Activated CD8-positive, alpha-beta memory T cell treated with anti-CD3 and anti-CD28 coated beads, Interleukin-2, amount 50 U/mL, for 48 hours (primary cell): ENCODE measurements at places on chromosomes 1 and 21.

- no peak for DNase-seq
Observed at GRCh38 chr21:16594191-16594590, 864.4 kb downstream of the USP25 start.

DNA sequence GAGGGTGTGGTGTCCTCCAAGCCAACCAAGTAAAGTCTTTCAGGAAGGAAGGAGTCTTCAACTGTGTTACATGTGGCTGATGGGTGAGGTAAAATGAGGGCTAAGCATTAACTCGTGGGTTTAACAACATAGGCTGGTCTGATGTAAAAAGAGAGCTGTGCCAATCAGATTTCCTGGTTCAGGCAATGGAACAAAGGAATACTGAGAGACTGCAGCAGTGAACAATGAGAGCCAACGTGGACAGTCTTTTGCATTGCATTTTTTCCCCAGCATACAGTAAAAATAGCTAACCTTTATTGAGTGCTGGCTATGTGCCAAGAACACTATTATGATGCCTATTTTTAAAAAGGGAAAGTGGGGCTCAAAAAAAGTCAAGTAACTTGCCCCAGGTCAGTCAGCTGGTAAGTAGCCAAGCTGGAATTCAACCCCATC lies 31.1 kb downstream of the DLGAP3 start:
- DNase-seq: no peak

DNA sequence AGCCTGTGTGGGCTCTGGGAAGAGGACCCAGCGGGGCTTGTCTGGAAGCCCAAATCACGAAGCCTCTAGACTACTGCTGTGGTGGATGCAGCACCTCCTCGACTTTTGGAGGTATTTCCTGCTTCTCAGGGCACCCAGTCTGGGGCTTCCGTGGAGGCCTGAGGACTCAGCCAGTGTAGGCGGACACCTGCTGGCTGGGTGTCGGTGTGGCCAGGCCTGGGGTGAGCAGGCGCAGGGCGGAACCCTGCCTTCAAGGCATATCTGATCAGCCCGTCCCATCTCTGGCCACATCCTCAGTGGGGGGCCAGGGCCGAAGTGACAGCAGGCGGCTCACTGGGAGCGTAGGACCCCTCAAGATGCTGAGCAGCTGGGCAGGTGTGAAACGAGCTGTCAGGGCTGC lies 6.9 kb downstream of the PLCH2 start:
- DNase-seq: no peak

DNA sequence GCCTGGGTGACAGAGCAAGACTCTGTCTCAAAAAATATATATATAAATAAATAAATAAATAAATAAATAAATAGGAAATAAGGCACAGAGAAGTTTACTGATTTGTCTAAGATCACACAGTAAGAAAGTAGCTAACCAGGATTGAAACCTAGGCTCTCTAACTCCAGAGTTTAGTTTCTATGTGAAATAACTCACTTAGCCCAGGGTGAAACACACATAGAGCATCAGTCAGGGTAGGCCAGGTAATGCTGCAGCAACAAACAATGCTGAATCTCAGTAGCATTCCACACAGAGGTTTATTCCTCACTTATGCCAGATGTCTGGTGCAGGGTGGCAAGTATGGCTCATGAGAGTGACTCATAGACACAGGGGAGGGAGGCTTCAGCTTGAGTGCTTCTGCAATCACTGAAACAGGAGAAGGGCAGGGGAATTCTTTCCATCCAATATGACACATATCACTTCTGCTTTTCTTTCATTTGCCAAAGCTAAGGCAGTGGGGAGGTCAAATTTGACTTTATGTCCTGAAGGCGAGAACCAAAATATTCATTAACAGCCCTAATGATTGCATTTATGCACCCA lies 37.1 kb upstream of the KANK4 start:
- no peak for DNase-seq

DNA sequence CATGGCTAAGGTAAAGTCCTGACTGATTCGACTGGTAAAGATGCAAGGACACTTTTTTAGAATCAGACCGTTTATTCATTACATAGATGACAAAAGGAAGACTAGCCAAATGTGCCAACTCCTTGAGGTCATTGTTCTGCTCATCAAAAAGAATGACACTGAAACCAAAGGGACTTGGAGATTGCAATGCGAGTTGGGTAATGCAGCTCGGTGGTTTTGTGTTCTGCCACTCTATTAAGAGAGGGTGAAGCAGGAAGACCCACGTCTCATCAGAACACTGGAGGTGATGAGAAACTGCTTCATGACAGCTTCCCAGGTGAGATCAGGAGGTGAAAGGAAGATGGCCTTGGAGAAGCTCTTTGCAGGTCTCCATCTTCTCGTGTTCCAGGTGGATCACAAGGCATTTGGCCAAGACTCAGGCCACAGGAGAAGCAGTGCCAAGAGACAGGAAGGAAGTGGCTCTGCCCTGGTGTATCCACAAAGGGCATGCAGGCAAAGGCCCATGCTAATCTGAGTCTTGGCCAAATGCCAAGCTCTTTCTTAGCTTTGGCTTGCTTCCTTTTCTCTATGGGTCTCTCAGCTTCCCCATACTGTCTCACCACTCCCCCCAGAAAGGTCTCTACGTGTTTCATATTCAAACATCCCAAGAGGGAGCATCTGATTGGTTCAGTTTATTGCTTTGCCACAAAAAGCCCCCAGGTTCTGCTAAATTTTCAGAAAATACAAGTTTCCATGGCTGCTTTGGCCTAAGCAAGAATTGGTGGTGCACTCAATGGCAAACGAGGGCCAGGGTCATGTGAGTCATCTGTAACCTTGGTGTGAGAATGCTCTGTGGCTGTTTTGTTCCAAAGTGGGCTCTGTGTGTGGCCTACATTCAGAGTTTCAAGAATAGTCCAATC lies 5.7 kb upstream of the CCT8 start:
- no peak for DNase-seq

GRCh38 chr1:54542120-54542961 lies 5.7 kb upstream of the ACOT11 start:
- DNase-seq: peak; percentile 81

GRCh38 chr1:14824314-14824915 lies 225.9 kb downstream of the KAZN start:
- DNase-seq: no peak

- no peak for DNase-seq
Observed at GRCh38 chr1:87592156-87592555, 263.5 kb downstream of the LMO4 start.

DNA sequence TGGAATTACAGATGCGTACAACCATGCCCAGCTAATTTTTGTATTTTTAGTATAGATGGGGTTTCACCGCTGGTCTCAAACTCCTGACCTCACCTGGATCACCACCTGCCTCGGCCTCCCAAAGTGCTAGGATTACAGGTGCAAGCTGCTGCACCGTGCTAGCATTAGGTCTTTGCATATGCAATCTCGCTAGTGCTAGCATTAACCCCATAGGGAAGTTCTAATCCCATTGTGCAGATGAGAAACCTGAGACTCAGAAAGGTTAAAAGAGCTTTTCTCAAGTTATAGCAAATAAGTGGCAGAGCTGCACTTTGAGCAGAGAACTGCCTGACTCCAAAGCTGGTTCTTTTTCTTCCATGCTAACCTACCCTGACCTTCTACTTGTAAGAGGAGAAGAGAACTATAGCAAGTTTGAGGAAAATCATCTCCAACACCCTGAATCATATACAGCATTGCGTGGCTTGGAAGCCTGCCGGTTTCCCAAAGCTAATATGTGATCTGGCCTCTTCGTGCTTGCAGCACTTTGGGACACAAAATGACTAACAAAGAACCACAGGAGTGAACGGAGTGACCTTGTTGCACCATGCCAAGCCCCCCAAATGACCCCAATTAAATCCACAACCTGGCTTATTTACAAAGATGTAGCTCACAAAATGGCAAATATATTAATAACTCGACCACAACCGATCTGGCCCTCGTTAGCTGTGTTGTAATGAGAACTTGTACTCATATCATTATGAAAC lies 185.1 kb downstream of the TM2D1 start:
- DNase-seq: no peak

DNA sequence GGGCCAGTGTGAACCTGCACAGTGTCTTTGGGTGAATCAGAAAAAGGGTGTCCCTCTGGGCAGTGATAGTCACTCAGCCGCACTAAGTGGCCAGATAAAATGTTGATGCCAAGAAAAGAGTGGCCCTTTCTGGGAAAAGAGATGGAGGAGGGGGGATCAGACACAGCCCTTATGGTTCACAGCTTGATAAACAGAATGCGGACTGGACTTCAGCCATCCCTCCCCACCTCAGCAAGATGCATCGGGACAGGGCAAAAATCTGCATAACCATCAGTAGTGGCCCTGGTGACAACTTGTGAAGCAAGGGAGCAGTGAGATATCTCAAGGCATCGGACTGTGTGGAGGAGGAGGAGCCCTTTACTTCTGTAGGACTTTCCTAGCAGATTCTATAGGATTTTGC lies 353.8 kb upstream of the PLXNA2 start:
- DNase-seq: no peak

DNA sequence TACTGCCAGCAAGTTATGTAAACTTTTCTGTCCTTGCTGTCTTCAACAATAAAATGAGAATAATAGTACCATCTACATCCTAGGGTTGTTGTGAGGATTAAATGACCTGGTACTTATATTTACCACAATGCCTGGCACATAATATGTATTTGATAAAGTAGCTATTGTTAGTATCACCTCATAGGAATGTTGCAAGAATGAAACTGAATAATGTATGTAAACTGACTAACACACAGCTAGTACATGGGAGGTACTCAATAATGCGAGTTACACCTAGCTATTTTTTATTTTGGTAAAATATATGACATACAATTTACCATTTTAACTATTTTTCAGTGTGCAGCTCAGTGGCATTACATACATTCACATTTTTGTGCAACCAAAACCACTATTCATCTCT lies 169.0 kb upstream of the C8B start:
- DNase-seq: no peak

- no peak for DNase-seq
Observed at GRCh38 chr21:42366292-42367010, at the start of gene TFF1. TSS of gene TFF1 (minus strand) at chr21:42366535. CDS start at chr21:42366495, 40 bp downstream.

DNA sequence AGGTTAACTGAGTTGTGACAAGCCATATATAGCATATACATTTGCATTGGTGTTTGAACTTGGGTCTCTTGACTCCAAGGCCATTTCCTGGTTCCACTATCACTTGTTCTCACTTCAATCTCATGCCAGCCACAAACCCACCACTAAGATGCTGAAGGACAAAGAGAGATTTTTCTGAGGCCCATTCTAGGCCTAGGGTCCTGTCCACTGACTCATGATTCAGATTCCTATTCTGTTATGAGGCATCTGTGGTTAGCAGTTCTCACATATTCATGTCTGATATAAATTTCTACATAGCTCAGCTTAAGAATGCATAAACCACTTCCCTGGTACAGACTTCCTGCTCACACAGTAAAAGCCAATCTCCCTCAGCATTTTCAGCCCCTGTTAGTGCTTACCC lies 326.1 kb upstream of the BEND5 start:
- DNase-seq: no peak

DNA sequence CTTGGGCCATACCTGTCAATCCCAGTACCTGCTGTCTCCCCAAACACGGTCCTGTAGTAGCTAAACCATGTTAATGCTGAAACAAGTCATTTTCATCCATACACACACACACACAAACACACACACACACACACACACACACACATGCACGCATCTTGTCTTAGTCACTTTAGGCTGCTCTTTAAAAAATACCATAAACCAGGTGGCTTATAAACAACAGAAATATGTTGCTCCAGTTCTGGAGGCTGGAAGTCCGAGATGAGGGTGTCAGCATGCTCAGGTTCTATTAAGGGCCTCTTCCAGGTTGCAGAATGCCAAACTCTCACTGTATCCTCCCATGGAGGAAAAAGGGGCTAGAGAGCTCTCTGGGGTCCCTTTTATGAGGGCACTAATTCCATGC lies 129.9 kb downstream of the NTPCR start:
- no peak for DNase-seq

GRCh38 chr1:205592443-205593003 lies 39.3 kb downstream of the ELK4 start:
- peak; percentile 55 for DNase-seq

- peak; percentile 65 for DNase-seq
Observed at GRCh38 chr1:234607109-234608024, 2.6 kb downstream of the IRF2BP2 start.

DNA sequence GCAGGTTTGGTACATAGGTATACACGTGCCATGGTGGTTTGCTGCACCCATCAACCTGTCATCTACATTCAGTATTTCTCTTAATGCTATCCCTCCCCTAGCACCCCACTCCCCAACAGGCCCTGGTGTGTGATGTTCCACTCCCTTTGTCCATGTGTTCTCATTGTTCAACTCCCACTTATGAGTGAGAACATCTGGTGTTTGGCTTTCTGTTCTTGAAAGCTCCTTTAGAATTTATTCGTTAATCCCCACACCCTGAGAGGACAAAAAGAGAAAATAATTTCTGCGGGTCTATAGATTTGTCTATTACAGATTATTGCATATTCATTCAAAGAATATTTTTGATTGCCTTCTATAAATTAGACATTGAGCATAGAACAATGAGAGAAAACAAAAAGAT lies 455.5 kb downstream of the PLPP3 start:
- DNase-seq: no peak

GRCh38 chr1:51941528-51941927 lies 49.0 kb downstream of the RAB3B start:
- no peak for DNase-seq

DNA sequence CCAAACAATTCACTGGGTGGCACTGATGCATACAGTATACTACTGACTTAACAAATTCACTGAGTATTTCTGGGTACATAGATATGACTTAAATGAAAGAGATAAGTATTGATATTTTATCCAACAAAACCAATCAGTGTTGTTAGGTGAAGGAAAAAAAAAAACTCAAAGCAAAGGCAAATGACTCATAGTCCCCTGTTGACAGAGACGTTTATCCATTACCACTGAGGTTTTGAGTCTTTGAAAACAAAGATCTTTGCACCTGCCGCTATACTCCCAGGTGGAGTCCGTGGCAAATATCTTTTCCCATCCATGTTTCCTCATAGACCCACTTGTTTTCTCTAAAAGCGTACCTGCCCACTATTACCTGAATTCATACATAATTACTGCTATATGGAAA lies 18.4 kb downstream of the DYNLT5 start:
- no peak for DNase-seq

DNA sequence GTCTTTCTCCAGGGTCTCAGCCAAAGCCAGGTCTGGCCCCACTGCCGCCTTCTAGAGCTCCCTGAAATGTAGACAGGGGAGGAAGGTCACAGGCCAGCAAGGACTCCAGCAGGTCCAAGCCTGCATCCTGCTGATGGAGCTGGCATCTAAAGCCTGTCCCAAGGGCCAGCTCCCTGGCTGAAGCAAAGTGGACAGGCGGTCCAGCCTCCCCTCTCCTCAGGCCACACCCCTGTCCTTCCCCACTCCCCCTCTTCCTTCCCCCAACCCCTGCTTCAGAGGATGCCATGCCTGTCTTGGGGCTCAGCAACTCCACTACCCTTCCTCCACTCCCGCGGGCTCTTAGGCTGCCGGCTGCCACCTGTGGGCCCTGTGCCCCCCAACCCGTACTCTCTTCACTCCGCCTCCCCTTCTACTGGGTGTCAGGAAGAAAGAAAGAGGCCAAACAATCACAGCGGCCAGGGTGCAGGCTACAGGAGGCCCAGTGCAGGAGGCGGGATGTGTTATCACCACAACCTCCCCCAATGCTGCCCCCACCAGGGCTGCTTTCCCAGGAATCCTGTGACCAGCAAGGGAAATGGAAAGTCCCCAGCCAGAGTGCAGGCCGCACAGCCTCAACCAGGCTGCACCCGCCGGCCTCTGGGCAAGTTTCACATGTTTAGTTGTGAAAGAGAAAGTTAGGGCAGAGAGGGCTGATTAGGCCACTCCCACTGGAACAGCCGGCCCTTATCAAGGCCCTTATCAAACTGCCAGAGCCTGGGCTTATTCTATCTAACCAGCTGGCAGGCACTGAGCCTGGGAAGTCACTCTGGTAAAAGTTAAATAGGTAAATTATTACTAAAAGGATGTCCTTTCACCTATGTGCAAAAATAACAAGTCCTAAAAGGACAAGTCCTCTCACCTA lies 34.1 kb downstream of the ACOT7 start:
- peak; percentile 76 for DNase-seq
